ENCODE measurements at places on chromosomes 3 and 15.

DNA sequence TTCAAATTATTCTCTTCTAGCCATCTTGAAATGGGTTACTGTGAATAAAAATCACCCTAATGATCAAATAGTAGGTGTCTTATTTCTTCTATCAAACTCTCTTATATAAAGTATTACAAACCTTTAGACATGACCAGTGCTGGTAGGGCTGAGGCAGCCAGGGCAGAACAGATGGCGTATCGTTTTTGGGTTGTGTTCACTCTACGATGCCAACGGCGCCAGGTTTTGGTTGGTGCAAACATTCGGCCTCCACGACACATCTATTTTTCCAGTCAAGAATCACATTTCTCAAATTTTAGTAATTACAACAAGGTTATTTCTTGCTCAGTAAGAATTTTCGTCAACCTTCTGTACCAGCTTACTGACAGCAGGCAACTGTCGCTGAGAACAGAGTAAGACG is 2.2 kb downstream of the RPL4 start:
- DNase-seq: no peak

GRCh38 chr3:110070161-110070916 is 733.0 kb upstream of the DPPA4 start:
- no peak for DNase-seq

- DNase-seq: no peak
Measured at GRCh38 chr3:140455521-140456214, 222.2 kb upstream of the TRIM42 start.

- no peak for DNase-seq
Measured at GRCh38 chr3:36763850-36764703, at the start of gene DCLK3. DCLK3 (minus strand) TSS chr3:36764553; CDS start chr3:36764263, 290 bp downstream.
